Hematopoietic multipotent progenitor cell treated with erythropoietin and hydrocortisone succinate and interleukin-3 and kit ligand, for 4 days (in vitro differentiated cells): ENCODE measurements at places on chromosomes 1 and 21.

DNA sequence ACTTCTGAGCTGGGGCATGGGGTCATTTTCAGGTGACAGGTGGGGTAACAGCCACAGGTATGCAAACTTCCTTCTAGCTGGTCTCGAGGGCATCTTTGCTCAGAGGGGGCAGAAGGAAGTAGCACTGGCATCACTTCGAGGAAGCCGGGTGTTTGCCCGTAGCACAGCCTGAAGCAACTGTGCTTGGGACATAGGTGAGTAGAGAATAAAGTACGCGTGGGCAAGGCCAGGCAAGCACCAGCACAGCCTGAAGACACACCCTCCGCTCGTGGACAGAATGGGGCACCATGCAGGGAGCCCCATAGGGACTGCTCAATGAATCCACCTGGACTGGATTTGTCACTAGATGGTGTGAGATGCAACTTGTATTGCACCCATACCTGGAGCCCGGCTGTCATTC, 167.1 kb downstream of the KCNJ6 start:
- no peak for DNase-seq

GRCh38 chr1:13514821-13515220, 1.0 kb upstream of the LRRC38 start:
- DNase-seq, result no peak

GRCh38 chr1:2230781-2231531, 2.8 kb downstream of the SKI start:
- peak; percentile 45 for DNase-seq

- peak; percentile 59 for DNase-seq
Observed at GRCh38 chr1:234721476-234722269, 111.7 kb upstream of the IRF2BP2 start.

GRCh38 chr1:53500204-53501064, 41.2 kb downstream of the DMRTB1 start:
- no peak for DNase-seq

DNA sequence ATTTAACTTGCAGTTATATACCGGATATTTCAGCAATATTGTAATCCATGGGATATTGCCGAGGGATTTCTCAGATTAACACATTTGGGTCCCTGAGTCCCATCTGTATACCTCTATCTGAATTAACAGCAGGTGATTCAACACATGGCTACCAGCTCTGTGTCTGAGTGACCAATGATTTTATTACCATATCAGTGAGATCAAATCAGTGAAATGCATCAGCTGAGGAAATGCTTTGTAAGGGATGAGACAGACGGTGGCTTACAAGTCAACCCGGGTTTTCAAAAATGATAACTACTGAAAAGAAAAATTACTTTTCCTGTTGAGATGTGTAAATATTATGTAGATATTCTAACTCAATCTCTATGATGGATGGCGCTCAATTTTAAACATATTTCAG, 504.1 kb upstream of the PKN2 start:
- DNase-seq, result no peak

GRCh38 chr1:182596934-182597333, 7.3 kb downstream of the RGS16 start:
- no peak for DNase-seq

GRCh38 chr1:55965981-55966461, 613.3 kb downstream of the PLPP3 start:
- DNase-seq, result no peak

- no peak for DNase-seq
Observed at GRCh38 chr1:145799806-145800205, 24.1 kb downstream of the RNF115 start.

GRCh38 chr1:40076895-40077312, 20.1 kb downstream of the PPT1 start:
- no peak for DNase-seq

GRCh38 chr1:5375481-5375880, 616.7 kb downstream of the NPHP4 start:
- no peak for DNase-seq

GRCh38 chr1:15289251-15289651, 42.2 kb downstream of the FHAD1 start:
- DNase-seq, result no peak

DNA sequence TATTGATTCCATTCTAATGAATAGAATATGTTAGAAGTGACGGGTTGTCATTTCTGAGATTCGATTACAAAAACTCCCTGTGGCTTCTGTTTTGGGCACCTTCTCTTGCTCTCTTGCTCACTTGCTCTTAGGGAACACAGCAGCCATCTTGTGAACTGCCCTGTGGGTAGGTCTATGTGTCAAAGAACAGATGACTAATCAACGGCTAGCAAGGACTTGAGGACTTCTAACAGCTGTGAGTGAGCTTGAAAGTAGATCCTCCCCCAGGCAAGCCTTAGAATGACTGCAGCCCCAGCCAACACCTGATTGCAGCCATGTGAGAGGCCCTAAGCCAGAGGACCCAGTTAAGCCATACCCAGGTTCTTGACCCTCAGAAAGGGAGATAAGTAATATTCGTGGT, 49.3 kb downstream of the AZIN2 start:
- no peak for DNase-seq

GRCh38 chr1:36560177-36560576, 77.5 kb upstream of the CSF3R start:
- DNase-seq, result no peak

GRCh38 chr1:173122958-173123852, 72.5 kb upstream of the TNFSF18 start:
- DNase-seq, result peak; percentile 86

DNA sequence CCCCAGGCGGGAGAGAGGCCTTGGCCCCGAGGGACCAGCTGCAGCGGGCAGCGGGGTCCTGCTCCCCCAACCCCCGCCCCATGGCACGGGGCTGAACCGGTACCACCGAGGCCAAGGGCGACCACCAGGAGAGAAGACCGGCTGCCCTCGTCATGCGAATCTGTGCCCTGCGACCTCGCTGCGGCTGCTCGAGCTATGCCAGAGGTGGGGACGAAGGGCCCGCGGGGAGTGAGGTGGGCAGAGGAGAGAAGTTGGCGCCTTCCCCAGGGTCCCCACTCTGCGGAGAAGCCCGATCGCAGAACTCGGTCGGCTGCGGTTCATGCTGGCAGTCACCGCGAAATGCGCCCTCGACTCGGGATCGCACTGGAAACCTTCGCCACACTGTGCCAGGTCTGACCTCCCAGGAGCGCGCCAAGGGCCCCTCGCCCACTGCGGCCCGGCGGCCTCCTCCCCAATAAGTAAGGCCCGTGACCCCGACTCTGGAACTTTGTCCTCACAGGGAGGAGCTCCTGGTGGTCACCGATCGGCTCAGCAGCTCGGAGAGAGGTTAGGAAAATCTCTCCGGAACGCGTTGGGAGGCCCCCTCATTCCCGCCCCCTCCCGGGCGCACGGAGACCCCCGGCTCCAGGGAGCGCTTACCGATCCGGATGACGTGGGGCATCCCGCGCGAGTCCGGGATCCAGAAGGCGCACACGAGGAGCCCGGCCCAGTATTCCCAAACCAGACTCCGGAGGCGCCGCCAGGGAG, 787 bp downstream of the GRIK3 start:
- DNase-seq, result no peak

GRCh38 chr1:35691080-35691479, 27.6 kb downstream of the C1orf216 start:
- no peak for DNase-seq

GRCh38 chr1:78619803-78620579, at the start of gene IFI44L:
Gene IFI44L, plus strand, starts transcription at chr1:78620448. Its CDS starts 7,468 bp downstream, at chr1:78627916.
- DNase-seq, result peak; percentile 40

GRCh38 chr21:29074007-29074376, 544 bp upstream of the CCT8 start:
- no peak for DNase-seq

DNA sequence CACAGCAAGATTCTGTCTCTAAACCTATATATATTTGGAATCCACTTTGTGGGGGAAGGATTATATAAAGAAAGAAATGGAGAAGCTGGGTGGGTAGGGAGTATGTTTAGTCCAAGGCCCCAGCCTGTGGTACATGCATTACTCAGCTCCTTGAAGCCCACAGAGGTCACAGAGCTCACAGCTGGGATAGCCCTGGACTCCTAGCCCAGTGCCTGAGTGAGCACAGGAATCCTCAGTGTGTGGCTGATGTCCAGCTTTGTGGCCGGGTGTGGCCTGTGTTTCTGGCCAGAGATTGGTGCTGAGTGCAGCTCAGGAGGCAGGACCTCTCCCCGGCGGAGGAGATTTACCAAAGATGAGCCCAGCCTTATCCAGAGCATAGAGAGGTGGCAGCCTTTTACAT, 7.6 kb downstream of the CAPN9 start:
- DNase-seq, result no peak
